ENCODE measurements at places on chromosomes 6 and 20.

DNA sequence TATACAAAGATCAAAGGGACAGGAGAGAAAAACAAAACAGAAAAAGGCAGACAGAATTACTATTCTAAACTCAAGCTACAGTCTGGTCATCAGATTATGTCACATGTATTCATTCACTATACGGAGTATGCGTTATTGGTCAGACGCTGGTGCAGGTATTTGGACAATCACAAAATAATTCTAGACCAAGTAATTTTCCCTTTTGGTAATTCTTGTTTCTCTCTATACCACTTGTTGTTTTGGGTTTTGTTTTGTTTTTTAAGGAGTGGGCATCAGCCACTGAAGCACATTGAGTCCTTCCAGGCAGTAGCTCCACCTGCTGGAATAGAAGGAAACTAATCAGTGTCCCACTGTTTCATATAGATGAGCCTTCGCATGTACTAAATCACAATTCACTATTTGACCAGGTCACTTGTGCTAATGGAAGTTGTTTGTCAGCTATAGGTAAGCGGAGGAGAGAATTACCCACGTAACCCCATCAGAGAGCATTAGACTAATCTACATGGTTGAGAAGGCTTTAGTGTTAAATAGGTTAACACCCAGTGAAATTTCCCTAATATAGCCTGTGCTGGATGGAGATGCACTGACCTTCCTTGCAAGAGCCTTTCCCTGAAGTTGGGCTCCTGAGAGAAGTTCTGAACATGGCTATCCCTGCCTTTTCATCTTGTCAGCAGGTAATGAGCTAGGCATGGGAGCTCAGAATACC is 77.9 kb downstream of the TNFAIP3 start:
- DNase-seq: no peak

DNA sequence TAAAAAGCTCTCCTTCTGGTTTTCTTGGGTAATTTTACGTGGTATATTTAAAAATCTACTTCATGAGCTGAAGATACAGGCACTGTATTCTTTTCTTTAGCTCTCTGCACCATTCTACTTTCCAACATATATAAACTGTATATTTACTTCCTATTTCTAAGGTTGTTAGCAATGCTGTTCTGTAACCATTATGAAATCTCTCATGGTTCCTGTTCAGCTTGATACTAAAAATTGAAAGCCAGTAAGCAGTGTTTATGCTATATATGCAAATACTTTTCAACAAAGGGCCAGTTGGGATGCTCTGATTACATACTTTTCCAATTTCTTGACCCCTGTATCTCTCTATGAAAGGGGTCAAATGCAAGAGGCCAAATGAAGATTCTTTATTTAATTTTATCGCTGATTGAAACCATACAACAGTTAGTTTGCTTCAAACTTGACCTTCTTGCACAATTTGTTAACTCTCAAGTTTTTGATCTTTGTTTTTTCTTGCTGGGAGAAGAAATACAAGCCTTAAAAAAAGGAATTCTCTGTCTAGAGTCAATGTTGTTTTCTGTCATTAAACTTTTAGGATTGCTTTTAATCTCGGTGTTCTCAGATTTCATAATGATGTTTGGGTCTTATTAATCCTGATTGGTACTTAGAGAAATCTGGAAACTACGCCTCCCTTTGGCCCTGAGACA is 223.2 kb downstream of the PRL start:
- no peak for DNase-seq

- DNase-seq: no peak
Measured at GRCh38 chr6:33848484-33848883, 44.7 kb upstream of the MLN start.

DNA sequence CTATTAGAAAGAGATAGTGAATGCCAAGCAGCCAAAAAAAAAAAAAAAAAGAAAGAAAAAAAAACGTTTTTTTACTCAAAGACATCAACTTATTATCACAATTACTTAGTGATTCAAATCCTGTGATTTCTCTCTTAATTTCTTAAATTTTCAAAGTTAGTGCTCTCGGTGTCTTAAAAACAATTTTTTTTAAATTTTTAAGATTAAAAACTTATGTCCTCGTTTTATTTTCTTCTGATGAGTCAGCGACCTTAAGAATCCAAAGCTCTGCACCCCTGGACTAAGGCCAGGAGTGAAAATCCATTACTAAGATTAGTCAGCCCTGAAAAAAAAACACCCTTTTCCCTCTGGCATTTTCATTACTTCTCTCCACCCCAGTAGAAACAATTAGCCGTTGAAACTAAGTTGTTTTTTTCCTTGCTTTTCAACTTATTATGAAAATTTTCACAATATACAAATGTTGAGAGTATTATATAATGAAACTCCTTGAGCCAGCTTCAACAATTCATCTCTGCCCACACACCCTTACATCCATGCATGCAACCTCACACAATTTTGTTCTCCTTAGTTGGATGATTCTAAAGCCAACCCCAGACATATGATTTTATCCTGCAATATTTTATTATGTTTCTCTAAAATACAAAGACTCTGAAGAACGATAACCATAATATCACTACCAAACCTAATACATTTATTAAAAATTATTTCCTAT is 85.6 kb upstream of the CARMIL1 start:
- DNase-seq: no peak

- no peak for DNase-seq
Measured at GRCh38 chr6:122033564-122034181, 365.8 kb upstream of the HSF2 start.

DNA sequence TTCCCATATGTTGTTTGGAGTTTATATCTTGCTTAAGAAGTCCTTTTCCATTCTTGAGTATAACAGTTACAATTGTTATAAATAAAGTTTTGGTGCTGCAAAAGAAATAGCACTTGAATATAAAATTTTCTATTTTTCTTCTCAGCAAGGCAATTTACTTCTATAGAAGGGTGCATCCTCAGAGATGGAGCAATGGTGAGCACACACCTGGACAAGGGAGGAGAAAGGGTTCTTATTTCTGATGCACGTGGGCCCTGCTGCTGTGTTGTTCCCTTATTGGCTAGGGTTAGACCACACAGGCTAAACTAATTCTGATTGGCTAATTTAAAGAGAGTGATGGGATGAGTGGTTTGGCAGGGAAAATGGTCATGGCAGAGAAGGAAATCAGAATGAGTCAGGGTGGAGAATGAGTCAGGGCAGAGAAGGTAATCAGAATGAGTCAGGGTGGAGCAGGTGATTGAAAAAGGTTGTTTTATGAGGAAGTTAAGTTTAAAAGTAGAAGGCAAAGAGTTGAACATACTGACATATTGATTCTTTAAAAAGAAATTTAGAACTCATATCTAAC is 38.0 kb downstream of the CST8 start:
- DNase-seq: no peak

DNA sequence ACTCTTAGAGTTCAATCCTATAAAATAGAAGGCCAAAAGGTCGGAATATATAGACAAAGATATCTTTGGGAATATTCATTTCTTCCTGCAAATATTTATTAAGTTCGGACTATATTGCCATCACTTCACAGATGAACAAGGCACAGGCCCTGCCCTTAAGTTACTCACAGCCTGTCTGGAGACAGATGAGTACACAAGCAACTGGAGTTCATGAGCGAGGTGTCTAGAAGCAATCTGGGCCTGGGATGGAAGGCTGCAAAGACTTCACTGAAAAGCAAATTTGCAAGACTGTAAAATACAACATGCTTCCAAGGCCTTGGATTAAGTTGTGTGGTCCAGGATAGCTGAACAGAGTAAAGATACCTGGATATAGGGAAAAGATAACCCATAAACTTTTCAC is 56.7 kb upstream of the CEP85L start:
- no peak for DNase-seq

DNA sequence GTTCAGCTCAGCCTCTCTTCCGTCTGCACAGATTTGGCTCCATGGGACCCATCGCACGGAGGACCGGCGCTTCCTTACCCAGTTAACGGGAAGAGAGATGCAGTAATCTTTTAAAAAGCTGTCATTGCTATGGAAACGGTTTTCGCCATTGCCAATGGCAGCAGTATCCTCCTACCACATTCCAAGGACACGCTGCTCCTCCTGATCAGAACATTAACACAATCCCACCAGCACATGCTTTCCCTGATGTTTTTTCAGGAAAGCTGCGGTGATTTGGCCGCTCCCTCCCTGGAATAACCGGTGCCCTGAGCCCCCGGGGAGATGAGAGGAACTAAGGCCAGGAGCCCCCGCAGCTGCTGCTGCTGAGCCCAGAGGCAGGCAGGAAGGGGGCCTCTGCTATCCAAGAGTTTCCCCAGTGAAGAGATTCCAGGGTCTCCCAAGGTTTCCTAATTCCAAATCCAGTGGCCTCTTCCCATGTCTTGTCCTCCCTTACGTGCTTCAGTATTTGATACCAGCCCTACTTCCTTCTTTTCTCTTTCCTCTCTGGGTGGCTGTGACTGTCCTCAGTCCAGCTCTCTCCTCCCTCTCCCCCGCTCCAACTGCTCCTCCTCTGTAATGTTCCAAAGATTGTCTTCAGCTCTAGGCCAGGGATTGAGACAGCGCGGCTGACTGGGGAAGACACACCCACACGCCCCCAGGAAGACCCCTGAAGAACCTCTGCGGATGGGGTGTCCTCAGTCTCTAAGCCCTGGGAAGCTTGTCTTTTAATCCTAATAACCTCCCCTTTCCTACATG is 2.6 kb downstream of the BNIP5 start:
- DNase-seq: no peak

GRCh38 chr6:16343593-16343992 is 105.2 kb downstream of the GMPR start:
- no peak for DNase-seq
